ENCODE measurements at places on chromosomes 1 and 21.

- no peak for DNase-seq
Observed at GRCh38 chr1:230824551-230824918, 43.8 kb downstream of the C1orf198 start.

- DNase-seq = peak; percentile 93
Observed at GRCh38 chr1:207962716-207963426, 51.9 kb upstream of the CD34 start.

DNA sequence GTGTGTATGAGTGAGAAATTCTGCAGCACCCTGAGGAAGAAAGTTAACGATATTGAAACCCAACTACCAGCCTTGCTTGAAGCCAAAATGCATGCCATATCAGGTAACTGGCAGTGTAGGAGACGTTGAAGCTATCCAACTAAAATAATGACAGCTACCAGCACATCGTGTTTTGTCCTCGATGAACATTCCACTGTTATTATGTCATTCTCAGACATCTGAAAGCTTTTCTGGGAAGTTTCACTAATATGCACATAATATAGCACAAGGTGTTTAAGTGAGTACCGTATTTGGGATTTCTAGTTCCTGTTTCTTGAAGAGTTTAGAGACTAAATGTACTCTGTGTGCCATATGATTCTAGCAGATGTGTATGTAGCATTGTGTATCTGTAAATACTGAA is 173.5 kb downstream of the DISC1 start:
- DNase-seq = no peak

GRCh38 chr1:65459397-65459768 is 38.9 kb downstream of the LEPR start:
- DNase-seq = no peak

DNA sequence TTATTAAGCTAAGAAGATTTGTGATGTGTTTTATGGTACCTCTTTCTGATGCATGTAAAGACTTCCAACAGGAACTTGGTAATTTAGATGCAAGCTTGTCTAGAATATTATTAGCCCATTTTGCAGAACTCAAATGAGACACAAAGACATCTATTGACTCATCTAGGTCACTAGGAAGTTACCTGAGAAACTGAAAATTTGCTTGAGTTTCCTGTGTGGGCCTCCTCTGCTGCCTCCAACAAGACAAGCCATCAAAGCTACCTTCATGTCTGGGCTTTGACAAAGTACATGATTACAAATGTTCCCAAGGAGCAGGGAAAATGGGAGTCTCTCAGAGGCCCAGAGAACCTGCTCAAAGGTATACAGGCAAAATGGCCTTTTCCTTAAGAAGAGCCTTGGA is 5.6 kb downstream of the RUNX1 start:
- no peak for DNase-seq

- no peak for DNase-seq
Observed at GRCh38 chr1:151159373-151159772, 2.9 kb downstream of the TNFAIP8L2 start.

All from vagina (tissue), 2 donors.